ENCODE measurements at places on chromosomes 1 and 21.

- DNase-seq, result no peak
These were observed 180.4 kb downstream of the FOXD2 start for GRCh38 chr1:47618222-47618720.

GRCh38 chr1:184622136-184622823 lies 132.4 kb downstream of the EDEM3 start:
- DNase-seq, result no peak

- no peak for DNase-seq
These were observed 37.5 kb downstream of the CAMTA1 start for GRCh38 chr1:6822530-6823359.

DNA sequence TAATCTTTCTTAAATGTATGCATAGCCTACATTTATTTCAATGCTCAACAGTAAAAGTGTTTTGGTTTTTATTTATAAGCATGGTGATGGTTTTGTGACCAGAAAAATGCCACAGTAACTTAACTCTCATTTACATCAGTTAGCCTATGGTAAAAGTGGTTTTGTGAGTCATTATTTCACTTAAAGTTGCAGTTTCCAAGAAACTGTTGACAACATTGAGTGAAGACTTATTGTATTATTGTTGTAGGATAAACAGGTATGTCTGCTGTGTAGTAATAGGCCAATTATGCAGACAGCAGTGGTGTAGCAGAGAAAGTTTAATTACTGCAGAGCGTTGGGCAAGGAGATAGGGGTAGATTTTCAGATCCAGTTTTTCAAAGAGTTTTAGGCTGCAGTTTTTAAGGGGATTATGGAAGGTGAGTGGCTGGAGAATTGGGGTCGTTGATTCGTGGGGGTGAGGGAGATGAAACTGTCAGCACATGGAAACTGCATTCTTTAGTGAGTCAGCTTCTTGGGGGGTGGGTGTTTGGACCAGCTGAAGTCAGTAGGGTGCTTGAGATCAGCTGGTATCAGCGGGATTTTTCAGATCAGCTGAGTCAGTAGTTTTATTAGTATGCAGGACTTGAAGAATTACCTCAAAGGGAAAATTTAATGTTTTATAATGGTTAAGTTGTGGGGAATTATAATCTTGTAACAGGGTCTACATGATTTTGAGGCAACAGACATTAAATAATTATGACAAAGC lies 168.7 kb upstream of the FMN2 start:
- DNase-seq, result no peak

GRCh38 chr1:96808191-96808590 lies 86.6 kb downstream of the PTBP2 start:
- peak; percentile 35 for DNase-seq

GRCh38 chr21:26169611-26170470 lies 729 bp downstream of the APP start:
- DNase-seq, result peak; percentile 69

- DNase-seq, result no peak
These were observed 40.9 kb downstream of the MRPL37 start for GRCh38 chr1:54240741-54241335.

DNA sequence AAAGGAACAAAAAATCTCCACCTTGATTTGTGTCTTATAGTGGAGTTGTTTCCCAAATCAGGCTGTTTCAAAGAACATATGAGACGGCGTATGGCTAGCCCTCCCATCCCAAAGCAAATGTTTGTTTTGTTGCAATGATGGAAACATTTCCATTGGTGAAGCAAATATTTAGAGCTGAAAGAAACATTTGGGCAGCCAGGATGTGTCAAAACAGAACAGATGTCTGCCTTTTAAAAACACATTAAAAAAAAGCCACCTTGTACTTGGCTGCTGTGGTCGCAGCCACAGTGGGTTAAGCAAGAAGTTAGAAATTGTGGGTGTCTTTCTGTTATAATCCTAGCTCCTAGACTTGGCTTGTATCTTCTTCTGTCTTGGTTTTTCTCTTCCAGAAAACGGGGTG lies 116.3 kb downstream of the PEX14 start:
- peak; percentile 67 for DNase-seq

Measured in NCI-H2171 treated with DMSO at 0.1 percent for 48 hours (cell line).